ENCODE measurements at places on chromosomes 3 and 15.

- DNase-seq: no peak
Measured at GRCh38 chr3:186825294-186825821, 17.2 kb upstream of the ADIPOQ start.

DNA sequence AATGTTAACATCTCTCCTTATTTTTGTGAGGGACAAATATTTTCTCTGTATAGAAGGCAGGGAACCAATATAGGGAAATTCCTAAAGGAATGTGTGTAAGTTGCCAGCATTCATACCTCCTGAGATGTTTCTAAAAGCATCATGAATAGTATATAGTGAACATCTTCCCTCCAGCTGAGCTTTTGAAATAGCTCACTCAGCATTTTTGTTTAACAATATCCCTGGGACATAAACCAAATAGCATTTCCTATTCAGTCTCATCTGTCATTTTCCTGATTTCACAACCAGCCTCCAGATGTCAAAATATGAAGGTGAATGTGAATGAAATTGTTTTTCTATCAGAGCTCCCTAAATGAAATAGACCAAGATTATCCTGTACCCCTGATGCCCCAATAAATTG, 137.2 kb downstream of the PPM1L start:
- DNase-seq: no peak

- no peak for DNase-seq
Measured at GRCh38 chr3:15305359-15305844, 27.0 kb downstream of the SH3BP5 start.

- no peak for DNase-seq
Measured at GRCh38 chr15:48579945-48580671, 65.4 kb downstream of the FBN1 start.

DNA sequence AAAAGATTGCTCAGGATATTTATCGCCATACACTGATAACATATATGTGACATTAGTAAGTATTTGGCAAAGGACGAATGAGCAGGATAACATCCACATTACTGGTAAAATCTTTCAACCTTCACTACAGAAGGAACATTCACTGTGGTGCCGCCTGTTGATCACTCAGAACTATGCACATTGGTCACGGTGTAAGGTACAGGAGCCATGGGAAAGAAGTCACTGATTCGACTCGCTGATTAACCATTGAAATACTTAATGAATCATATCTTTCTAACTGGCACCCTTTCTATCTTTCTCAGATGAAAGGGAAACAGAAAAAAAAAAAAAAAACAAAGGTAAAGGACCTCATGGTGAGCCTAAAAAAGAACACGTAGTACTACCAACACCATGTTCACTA, 68.8 kb downstream of the TJP1 start:
- no peak for DNase-seq

DNA sequence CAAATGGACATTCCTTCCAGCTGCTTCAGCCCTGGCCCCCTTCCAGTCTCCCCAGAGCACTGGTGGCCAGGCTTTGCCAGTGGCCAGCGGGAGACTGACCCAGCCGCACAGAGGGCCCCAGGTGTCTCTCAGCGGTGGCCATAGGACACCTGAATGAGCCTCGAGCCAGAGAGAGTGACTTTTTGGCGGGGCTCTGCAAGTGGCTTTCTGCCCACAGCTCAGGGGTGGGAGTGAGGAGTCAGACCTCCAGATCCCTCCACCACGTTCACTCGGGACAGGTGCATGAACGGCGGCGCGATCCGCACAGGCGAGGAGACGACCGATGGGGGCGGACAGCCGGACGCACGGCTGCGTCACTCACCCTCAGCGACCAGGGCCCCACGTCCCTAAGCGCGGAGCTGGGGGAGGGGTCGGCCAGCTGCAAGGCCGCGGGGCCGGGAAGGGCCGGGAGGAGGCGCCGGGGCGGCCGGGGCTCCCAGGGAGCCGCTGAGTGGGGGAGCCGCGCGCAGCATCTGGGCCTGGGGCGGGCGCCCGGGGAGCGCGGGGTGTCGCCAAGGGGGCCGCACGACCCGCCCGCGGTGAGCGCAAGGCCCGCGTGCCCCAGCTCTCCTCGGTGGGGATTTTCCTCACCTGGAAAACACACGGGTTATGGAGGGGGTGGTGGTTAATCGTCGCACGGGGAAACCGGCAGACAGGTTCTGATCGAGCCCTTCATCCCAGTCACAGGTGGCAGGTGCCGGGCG, 57.1 kb downstream of the BDH1 start:
- no peak for DNase-seq

DNA sequence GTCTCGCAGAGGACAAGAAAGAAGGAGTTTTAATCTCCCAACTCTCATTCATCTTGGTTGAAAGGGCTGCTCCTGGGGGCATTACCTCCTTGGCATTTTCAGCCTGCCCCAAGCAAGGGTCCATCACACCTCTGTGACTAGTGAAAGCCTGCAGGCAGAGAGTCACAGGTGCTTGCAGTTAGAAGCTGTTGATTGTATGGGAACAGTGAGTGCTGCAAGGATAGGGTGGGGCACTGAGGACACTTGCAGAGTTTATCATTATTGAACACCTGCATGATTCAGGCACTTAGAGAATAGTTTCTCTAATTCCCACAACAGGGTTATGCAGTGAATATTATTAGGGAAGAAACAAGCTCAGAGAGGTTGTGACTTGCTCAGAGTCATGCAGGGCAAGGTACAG, 41.7 kb upstream of the IGF2BP2 start:
- DNase-seq: no peak

- DNase-seq: no peak
Measured at GRCh38 chr3:3145831-3146230, 19.1 kb downstream of the TRNT1 start.

GRCh38 chr3:16134173-16134928, 40.1 kb upstream of the GALNT15 start:
- no peak for DNase-seq

Measured in CD4-positive, alpha-beta T cell treated with Interleukin-4 for 4 hours (primary cell).